ENCODE measurements at places on chromosomes 1 and 21.

DNA sequence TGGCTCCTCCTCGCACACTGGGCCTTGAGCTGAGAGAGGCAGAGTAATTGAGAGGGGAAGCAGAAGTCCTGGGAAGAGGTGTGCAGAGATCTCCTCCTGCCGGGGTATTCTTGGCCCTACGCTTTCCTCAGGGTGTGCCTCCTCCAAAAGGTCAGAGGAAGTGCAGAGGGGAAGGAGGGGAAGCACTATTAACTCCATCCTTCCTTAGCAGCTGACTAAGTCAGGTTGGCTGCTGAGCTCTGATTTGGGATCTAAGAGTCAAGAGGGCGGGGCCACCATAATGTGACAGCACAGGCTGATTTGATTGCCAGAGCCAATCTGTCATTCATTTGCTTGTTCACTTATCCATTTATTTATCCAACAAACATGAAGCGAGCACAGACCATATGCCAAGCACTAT lies 12.3 kb downstream of the ATP2B4 start:
- DNase-seq = no peak

- DNase-seq = no peak
Observed at GRCh38 chr1:43316738-43317520, 16.1 kb downstream of the TIE1 start.

DNA sequence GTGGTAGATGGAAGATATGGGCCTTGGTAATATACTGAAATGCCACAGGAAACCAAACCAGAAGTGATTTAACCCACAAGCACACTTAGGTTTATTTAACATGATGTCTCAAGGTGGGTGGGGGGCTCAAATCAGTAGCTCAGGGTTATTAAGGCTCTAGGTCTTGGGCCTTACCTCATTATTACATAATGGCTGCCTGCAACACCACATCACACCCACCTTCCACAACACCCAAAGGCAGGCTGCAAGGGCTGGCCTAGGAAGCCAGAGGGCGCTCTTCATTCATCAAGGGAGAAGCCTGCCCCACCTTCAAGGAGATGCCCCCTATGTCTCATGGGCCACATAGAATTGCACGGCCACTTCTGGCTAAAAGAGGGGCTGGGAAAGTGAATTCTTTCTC lies 6.0 kb downstream of the TFF1 start:
- DNase-seq = no peak

- no peak for DNase-seq
Observed at GRCh38 chr1:240621249-240621648, 9.3 kb upstream of the GREM2 start.

GRCh38 chr1:212951947-212952640 lies 1.8 kb downstream of the VASH2 start:
- DNase-seq = no peak

GRCh38 chr1:222931023-222931422 lies 116.2 kb downstream of the DISP1 start:
- no peak for DNase-seq

- no peak for DNase-seq
Observed at GRCh38 chr1:220410611-220411010, 117.3 kb upstream of the MARK1 start.

DNA sequence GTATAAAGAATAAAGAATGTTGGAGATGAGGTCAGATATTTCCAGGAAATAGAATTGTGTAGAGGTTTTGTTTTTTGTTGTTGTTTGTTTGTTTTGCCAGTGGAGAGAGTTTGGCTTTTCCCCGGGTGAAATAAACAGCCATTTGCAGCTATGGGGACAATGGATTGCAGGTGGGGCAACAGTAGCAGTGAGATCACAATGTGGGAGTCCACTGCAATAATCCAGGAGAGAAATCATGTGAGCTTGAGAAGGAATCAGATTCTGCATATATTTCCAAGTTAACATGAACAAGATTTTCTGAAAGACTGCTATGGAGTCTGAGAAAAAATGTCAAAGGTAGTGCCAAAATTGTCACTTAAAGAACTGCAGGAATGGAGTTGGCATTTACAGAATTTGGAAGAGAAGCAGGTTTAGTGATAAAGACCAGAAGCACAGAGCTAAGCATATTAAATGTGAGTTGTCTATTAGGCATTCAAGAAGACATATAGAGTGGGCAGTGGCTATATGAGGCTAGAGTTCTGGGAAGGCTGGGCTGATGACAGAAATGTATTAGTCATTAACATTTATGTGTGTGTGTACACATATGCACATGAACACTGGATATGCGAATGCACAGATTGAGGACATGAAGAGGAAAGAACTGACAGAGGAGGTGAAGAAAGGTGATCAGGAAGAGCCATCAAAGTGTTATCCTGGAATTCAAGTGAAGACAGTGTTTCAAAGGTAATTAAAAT lies 729.6 kb upstream of the PTBP2 start:
- no peak for DNase-seq

- peak; percentile 19 for DNase-seq
Observed at GRCh38 chr1:116128664-116129063, 17.5 kb downstream of the MAB21L3 start.

DNA sequence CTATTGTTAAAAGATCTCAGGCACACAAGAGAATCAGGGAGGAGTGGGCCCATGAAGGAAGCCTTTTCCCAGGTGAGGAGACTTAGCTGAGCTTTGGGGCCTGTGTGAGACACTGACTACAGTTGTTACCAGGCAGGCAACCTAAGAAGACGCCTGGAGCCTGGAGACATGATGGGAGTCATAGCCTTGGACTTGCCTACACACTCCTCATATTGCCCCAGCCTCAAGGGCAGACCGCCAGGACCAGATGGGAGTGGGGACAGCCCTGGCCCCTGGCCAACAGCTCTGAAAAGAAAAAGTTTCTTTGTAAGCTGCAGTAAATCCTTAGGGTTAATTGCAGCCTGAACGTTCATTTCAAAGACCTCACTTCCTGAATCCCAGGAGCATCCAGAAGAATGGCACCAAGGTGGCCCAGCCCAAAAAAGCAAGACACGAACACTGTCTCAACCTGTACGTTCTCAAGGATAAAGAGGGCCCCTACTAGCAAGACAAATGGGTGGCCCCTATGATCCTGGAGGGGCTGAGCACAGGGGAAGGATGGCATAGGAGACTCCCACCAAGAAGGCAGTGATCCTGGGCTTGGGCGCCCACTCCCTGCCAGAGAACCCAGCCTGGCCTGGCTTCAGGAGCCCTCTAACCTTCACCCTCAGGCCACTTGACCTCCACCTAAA lies 33.2 kb upstream of the BTG2 start:
- DNase-seq = no peak

GRCh38 chr1:26890467-26890796 lies 349 bp upstream of the GPN2 start:
- no peak for DNase-seq

Measured in stimulated activated CD4-positive, alpha-beta T cell treated with anti-CD3 and anti-CD28 coated beads, TNF-alpha, amount 100 ng/mL, for 4 hours (primary cell).